ENCODE measurements at places on chromosomes 1 and 21.

GRCh38 chr21:15617964-15618363, 111.8 kb upstream of the USP25 start:
- DNase-seq = no peak

- DNase-seq = no peak
Observed at GRCh38 chr1:59549903-59550302, 253.0 kb downstream of the FGGY start.

DNA sequence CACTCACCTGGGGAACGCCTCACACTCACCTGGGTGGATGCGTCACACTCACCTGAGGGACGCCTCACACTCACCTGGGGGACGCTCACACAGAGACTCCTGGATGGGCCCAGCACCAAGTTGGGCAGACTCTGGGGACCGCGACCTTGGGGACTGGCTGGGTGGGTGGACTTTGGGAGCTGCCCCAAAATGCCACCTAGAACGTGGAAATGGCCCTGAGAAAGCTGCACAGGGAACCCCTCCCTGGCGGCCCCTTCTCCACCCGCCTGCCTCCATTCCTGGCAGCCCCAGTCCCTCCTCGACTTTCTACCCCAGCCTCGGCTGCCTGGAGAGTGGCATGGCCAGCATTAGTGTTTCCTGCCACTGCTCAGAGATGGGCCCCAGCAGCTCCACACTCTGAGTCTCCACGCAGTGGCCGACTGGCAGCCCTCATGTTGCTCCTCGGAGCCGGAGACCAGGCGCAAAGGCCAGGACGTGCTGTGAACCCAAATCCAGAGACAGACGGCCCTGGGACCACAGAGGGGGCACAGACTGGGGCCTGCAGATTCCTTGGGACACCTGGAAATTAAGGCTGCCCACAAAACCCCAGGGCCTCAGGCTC, 46.5 kb upstream of the ACTRT2 start:
- no peak for DNase-seq

- no peak for DNase-seq
Observed at GRCh38 chr1:67570486-67571143, 114.4 kb upstream of the GADD45A start.

DNA sequence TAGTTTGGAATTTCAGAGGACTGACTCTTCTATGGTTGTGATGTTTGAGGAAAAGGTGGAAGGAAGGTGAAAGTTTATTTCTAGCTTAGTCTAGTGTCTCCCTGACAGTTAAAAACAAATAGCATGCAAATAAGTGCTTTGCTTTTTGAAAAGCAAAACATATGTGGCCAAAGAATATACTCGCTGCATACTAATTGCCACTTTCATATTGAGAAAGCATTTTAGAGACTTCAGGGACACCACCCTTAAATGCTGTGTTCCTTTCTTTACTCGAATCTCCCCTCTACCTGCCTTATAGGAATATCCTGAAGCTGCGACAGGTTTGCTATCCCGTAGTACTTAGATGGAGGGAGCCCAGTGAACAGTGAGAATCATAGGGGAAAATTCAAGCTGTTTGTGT, 23.2 kb downstream of the GLUL start:
- DNase-seq = no peak
